ENCODE measurements at places on chromosomes 2 and 18. TPM values are rescaled to one million over a fixed set of nuclear protein-coding genes. Genes with fewer than 3 reads are reported as not detected.

Gene REG1A
- total RNA-seq: 2.2 TPM

Gene ARHGAP15
- total RNA-seq: 124 TPM

Gene PPP4R1
- total RNA-seq: 98.8 TPM

Gene DNAH6
- total RNA-seq: 0.58 TPM

Gene SERPINB2
- total RNA-seq: not detected

Gene NT5C1B
- total RNA-seq: not detected

Gene ATOH8
- total RNA-seq: 17.2 TPM
